ENCODE measurements at places on chromosomes 2 and 18.

DNA sequence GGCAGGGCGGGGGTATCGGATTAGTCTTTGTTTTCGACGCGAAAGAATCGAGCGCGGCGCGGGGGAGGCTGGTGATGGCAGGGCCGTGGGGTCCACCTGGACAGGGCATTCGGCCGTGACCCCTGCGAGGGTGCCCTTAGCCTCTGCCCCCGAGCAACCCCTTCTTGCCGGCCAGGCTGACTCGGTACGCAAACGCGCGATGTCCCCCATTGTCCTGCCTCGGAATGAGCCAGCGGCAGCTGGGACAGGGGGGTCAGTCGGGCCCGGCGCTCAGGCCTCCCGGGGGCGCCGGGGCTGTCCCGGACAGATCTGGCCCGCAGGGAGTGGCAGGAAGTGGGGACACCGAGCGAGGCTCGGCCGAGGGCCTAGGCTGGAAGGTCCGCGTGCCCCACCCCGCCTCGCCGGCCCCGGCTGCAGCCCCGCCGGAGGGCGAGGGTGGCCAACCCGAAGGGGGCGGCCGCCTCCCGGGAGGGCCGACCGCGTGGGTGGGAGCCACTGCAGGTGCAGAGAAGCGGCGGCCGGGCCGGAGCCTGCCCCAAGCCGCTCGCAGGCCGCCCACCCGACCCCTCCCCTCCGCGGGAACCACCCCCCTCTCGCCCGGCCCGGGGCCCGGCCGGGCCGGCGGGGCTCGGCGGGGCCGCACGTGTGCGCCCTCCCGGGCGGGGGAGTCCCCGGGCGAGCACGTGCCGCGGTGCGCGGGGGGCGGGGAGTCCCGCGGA, at the start of gene TET3:
TET3 (plus strand) TSS at position 708 of the 719 bp plus-strand sequence. CDS start 1,494 bp downstream, outside the sequence.
- DNase-seq, result peak; percentile 64

- DNase-seq, result no peak
These were observed 148.1 kb downstream of the ZNF407 start for GRCh38 chr18:74745633-74746403.

DNA sequence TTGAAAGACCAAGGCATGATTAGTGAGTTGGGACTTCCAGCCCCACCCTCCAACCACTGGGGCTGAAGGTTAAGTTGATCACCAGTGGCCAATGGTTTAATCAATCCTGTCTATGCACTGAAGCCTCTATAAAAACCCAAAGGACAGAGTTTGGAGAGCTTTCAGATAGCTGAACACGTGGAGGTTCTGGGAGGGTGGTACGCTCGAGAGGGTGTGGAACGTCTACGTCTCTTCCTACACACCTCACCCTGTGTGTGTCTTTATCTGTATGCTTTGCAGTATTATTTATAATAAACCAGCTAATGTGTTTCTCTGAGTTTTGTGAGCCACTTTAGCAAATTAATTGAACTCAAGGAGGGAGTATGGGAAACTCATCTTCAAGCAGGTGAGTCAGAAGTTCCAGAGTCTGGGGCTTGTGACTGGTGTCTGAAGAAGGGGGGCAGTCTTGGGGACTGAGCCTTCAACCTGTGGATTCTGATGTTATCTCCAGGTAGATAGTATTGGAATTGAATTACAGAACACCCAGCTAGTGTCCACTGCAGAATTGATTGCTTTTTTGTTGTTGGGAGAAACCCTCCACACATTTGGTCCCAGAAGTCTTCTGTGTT, 20.3 kb downstream of the ACTR3 start:
- no peak for DNase-seq

- no peak for DNase-seq
These were observed 363.1 kb downstream of the LPIN1 start for GRCh38 chr2:12109363-12110017.

DNA sequence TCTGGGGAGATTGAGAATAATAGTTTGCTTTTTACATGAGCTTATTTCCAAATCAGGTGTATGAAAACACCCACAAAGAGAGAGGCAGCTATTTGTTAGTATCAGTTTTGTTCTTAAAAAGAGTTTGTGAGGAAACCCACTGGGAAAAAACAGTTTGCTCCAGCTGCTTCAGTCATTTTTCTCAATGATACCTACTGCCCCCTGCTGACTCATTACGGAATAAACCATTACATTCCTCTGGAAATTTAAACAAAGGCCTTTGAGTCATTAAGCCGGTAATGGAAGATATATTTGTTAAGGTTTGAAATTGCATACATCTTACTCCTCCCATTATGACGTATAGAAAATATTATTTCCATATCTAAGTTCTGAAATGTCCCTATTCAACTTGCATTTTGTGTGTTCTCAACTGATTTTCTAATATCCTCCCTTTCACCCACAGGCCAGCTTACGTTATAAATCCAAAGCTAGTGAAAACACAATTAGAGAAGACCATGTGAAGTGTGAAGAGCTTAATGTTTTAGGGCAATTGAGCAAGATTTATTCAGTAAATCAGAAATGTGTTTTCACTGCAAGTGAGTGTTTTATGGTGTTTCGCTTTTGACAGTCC, 761.6 kb downstream of the DSC3 start:
- peak; percentile 85 for DNase-seq

- DNase-seq, result no peak
These were observed 5.0 kb downstream of the TMEM237 start for GRCh38 chr2:201638326-201638725.

DNA sequence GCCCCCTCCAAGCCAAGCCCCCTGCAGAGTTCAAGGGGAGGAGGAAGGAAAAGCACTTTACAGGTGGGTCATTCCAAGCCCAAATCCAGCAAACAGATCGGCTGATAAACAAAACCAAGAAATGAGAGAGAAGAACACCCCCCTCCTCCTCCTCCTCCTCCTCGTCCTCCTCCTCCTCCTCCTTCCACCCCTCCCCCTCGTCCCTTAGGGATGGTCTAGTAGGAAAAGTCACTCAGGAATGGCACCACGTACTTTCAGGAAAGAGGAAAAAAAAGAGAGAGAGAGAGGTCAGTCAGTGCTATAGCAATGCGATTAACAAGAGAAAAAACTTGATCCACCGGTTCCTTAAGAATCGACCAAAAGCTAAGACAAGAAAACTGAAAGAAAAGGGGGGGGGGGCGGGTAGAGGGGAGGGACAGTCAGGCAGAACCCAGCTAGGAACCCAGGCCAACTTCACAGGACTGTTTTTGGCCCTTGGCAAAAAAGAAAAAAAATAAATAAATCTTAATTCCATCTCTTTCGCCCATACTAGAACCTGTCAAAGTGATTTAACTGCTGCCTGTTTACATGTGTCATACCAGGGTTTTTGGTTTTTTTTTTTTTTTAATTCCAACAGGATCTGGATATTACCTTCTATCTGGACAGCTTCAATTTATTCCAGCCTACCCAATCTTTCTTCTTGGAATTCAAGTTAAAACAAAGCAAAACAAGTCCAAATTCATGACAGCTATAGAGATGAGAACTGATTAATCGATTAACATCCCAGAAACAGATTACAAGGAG, 906 bp downstream of the IKZF2 start:
- peak; percentile 40 for DNase-seq

DNA sequence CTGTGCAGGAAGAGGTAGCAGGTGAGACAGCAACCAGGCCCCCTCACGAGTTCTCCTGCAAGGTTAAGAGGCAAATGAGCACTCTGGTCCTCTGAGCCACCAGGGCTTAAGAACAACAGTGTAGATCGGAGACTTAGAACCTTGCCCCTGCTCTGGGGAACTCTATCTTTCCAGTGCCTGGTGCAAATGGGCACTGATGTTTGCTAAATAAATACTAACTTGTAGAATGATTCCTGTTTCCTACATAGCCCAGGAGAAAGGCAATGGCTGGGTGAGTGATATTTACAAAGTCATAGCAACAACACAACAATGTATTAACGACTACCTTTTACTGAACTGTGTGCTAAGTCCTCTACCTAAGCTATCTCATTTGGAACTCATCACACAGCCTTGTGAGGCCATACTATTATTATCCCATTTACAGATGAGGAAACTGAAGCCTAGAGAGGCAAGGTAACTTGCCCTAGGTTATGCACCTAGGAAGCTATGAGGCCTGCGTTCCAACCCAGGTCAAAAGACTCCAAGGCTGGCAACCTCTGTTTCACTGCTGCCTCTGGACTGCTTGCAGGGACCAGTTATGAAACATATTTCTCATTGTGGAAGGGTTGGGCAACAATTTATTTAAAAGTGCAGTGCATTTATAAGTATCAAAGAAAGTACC, 4.3 kb downstream of the ATP8B1 start:
- DNase-seq, result no peak

DNA sequence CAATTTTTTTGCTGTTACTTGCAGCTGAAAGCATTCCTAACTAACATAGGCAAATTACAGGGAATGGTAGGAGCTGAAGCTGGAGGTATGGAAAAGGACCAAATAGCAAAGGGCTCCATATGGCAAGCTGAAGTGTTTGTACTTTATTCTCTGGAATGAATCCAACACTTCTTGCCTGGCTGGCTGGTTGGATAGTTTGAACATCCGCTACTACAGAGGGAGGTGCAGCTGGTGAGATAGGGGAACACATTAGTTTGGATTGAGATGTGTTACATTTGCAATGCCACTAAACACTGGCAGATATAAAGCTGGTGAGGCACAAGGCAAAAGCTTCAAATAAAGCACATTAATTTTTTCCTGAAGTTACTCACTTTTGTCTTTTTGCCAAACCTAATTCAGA, 291.5 kb downstream of the SP3 start:
- no peak for DNase-seq

DNA sequence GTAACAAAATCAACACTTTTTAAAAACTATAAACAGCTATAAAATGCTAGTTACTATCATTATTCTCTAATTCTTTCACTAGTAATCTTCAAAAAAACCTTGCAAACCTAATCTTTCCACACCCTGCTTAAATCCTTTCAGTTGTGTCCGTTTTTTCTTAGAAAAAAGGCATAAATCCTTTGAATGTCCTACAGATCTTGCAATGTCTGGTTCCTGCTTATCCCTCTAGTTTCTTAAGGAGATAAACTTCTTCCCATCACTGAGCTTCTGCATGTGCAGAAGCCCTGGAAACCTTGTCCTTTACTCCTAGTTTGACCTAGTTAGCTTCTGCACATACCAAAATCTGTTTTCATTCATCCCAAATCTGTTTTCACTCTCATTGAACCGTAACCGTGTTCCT, 1.3 kb upstream of the PNO1 start:
- no peak for DNase-seq

GRCh38 chr2:123770996-123771720, 253.9 kb upstream of the CNTNAP5 start:
- no peak for DNase-seq

DNA sequence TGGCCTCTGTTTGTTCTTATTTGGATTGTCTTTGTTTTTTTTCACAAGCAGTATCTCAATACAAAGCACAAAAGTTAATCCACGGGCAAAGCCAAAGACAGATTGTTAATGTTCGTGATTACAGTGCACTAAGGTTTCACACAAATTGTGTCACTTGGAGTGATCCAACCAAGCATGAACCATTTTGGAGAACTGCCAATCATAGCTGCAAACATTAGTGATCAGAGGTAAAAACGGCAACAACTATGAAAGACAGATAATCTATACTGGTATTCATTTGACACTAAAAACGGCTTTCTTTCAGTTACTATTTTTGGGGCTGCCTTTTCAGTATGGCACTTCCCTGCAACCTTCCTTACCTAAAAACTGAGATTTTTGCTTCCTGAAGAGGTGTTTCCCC, 213.1 kb upstream of the GULP1 start:
- DNase-seq, result no peak

- no peak for DNase-seq
These were observed 42.5 kb upstream of the GPR39 start for GRCh38 chr2:132374151-132374550.

- no peak for DNase-seq
These were observed 68.6 kb downstream of the NABP1 start for GRCh38 chr2:191746346-191747169.

- DNase-seq, result peak; percentile 77
These were observed 35.6 kb downstream of the GLI2 start for GRCh38 chr2:120771111-120771780.

GRCh38 chr2:167857416-167857815, 390.0 kb downstream of the STK39 start:
- peak; percentile 32 for DNase-seq

GRCh38 chr2:72915907-72916742, 1.2 kb upstream of the EMX1 start:
- DNase-seq, result peak; percentile 53

GRCh38 chr18:78407466-78407844, 572.2 kb upstream of the SALL3 start:
- DNase-seq, result peak; percentile 31
